Pancreas (tissue), 10 donors: ENCODE measurements at places on chromosomes 11 and 22. TPM values are rescaled to one million over a fixed set of nuclear protein-coding genes. Genes with fewer than 3 reads are reported as not detected.

SLC7A4 gene
- total RNA-seq: 0.18 TPM

PRR33 gene
- not detected for total RNA-seq

KCNJ5 gene
- 17.6 TPM for total RNA-seq

DYNC2H1 gene
- 8.0 TPM for total RNA-seq

KCTD14 gene
- total RNA-seq: 13.8 TPM

MMP12 gene
- total RNA-seq: 0.19 TPM

SCO2 gene
- total RNA-seq: 1.2 TPM

CCDC87 gene
- 0.28 TPM for total RNA-seq

TSGA10IP gene
- total RNA-seq: not detected

NPTXR gene
- 5.1 TPM for total RNA-seq

TRIM5 gene
- total RNA-seq: 20.7 TPM

GDPD4 gene
- total RNA-seq: not detected

CBLIF gene
- 0.61 TPM for total RNA-seq

LRRC32 gene
- total RNA-seq: 5.7 TPM

TIMM8B gene
- 16.5 TPM for total RNA-seq

SYTL2 gene
- 12.2 TPM for total RNA-seq

TMPRSS5 gene
- total RNA-seq: 0.59 TPM

ST14 gene
- 45.5 TPM for total RNA-seq

TREH gene
- total RNA-seq: 0.32 TPM

UCP3 gene
- total RNA-seq: 0.46 TPM

ISX gene
- not detected for total RNA-seq

TMEM191B gene
- total RNA-seq: not detected

ZNF214 gene
- 2.0 TPM for total RNA-seq

PANX3 gene
- not detected for total RNA-seq

ANGPTL5 gene
- not detected for total RNA-seq

PHOX2A gene
- total RNA-seq: not detected

OTOG gene
- not detected for total RNA-seq

MRGPRE gene
- total RNA-seq: 0.44 TPM

DNAJB7 gene
- total RNA-seq: not detected

GGTLC3 gene
- total RNA-seq: not detected

OR10G8 gene
- not detected for total RNA-seq

CDKN1C gene
- 23.1 TPM for total RNA-seq

C11orf42 gene
- not detected for total RNA-seq

FAT3 gene
- 0.24 TPM for total RNA-seq

PTGDR2 gene
- total RNA-seq: 0.14 TPM

PLAAT4 gene
- 5.8 TPM for total RNA-seq

SMIM35 gene
- not detected for total RNA-seq

AQP11 gene
- 2.2 TPM for total RNA-seq

OR56A5 gene
- not detected for total RNA-seq

OR52I1 gene
- total RNA-seq: not detected

CD3D gene
- total RNA-seq: 2.4 TPM

P4HA3 gene
- total RNA-seq: not detected

CCDC90B gene
- 12.4 TPM for total RNA-seq

LIPT2 gene
- 1.5 TPM for total RNA-seq

MAPK1 gene
- 64.4 TPM for total RNA-seq

GPHA2 gene
- total RNA-seq: 11.1 TPM

PGA3 gene
- total RNA-seq: not detected

SMIM38 gene
- total RNA-seq: 3.0 TPM

OVOL1 gene
- 3.2 TPM for total RNA-seq

OR2D2 gene
- total RNA-seq: 0.28 TPM

TSPAN18 gene
- 0.88 TPM for total RNA-seq

ZPR1 gene
- 30.6 TPM for total RNA-seq
